T-helper 22 cell (primary cell): ENCODE measurements at places on chromosomes 1 and 21.

GRCh38 chr1:6171548-6172124 is 8.5 kb downstream of the CHD5 start:
- DNase-seq: no peak

DNA sequence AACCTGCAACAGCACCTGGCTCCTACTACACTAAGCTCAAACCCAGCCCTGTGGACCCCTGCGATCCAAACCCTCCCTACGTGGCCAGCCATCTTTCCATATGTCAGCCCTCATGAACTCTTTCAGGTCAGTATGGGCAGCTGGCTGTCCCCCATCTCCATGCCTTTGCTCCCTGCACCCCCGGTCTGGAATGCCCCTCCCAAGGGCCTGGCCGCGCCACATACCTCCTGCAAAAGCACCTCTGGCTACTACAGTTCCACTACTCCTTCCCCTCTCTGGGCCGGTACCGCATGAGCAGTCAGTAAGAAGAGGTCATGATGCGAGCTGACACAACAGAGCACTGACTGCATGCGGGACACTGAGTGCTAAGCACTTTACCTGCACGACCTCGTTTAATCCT is 10.0 kb upstream of the TAGLN2 start:
- DNase-seq: no peak

- DNase-seq: no peak
Measured at GRCh38 chr1:204758601-204759000, 73.1 kb upstream of the LRRN2 start.

GRCh38 chr1:235199441-235199840 is 38.4 kb upstream of the RBM34 start:
- no peak for DNase-seq

DNA sequence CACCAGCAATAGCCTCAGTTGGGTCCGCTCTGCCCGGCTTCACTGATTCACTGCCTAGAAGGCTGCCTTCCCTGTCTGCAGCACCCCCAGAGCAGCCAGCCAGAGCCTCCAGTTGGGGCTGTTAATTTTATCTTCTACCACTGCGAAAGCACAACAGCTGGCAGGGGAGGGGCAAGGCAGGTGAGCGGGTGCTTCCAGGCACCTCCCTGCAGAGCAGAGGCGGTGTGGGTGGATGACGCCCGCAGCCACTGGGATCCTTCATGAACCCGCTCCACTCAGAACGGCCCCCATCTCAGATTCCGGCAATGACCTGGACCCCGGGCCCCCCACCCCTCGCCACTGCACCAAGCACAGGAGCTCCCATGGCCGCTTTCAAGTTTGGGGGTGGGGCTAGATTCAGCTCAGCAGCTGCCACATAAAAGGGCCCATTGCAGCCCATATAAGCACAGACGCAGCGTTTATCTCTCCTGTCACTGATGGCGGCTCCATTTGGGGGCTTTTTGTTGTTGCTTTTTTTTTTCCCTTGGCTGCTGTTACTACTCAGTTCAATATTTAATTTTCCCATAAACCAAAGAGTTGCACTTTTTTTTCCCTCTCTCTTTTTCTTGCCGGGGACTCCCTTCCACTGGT is 128.0 kb upstream of the KLHDC7A start:
- no peak for DNase-seq
